ENCODE measurements at places on chromosomes 3 and 15. TPM values are rescaled to one million over a fixed set of nuclear protein-coding genes. Genes with fewer than 3 reads are reported as not detected.

- no peak for DNase-seq
These were observed 274.4 kb upstream of the UMPS start for GRCh38 chr3:124455891-124456290.

GRCh38 chr3:129252748-129253147, 3.3 kb downstream of the COPG1 start:
- DNase-seq, result no peak

DNA sequence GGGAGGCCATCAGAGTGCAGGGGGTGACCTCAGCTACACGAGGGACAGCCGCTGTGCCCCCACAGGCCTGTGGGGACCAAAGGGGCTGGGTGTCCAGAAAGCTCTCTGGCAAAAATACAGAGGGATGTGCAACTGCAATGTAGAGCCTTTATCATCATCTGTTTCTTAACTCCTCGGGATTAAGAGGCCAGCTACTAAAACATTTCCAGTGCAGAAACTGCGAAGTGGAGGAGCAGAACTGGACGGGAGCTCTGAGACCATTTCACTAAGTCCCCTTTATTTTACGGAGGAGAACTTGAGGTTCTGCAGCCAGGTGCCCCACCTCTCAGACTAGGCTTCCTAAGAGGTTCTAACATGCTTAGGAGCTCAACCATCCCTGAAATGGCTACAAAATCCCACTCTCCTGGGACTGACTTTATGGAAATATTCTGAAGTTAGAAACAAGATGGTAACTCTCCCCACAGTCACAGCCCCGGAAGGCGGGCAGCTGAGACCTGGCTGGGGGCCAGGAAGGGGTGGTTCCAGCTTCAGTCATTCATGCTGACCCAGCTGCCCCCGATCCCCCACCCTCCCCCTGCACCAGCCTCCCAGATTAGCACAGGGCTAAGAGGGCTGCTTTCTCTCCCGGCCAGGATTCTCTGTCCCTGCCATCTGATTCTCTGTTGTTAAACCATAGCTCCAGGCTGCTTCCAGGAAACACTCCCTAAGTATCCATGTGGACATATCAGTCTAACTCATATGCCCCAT, 40.3 kb downstream of the UMPS start:
- no peak for DNase-seq

DNA sequence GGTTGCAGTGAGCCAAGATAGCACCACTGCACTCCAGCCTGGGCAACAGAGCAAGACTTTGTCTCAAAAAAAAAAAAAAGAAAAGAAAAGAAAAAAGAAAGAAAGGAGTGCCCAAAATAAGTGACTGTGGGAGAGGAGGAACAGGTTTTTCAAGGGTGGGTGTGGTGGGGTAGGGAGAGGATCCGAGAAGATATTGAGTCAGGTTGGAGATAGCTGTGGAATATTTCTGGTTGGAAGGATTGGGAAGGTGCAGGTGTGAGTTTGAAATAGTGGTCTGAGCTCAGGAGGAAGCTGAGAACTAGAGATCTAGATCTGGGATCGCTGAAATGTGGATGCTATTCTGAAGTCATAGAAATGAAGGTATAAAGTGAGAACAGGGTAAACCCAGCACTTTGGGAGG, 7.8 kb downstream of the SCAMP2 start:
- no peak for DNase-seq

- no peak for DNase-seq
These were observed 783.3 kb downstream of the ZPLD1 start for GRCh38 chr3:103218146-103218545.

GRCh38 chr3:119494597-119494996, 3.8 kb upstream of the TIMMDC1 start:
- DNase-seq, result no peak

DNA sequence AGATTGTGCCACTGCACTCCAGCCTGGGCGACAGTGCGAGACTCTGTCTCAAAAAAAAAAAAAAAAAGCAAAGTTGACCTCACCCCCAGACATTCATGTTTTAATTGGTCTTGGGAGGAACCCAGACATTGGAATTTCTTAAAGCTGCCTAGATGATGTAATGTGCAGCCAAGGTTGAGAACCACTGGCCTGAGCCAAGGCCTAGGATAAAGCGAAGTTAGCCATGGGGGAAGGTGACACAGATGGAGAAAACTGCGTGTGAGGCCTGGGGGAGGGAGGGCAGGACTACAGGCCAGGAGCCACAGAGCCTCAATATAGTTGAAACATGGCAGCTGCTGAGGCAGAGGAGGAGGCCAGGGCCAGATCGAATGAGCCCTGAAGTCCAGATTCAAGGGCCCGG, 21.0 kb downstream of the GLB1 start:
- DNase-seq, result peak; percentile 13

DNA sequence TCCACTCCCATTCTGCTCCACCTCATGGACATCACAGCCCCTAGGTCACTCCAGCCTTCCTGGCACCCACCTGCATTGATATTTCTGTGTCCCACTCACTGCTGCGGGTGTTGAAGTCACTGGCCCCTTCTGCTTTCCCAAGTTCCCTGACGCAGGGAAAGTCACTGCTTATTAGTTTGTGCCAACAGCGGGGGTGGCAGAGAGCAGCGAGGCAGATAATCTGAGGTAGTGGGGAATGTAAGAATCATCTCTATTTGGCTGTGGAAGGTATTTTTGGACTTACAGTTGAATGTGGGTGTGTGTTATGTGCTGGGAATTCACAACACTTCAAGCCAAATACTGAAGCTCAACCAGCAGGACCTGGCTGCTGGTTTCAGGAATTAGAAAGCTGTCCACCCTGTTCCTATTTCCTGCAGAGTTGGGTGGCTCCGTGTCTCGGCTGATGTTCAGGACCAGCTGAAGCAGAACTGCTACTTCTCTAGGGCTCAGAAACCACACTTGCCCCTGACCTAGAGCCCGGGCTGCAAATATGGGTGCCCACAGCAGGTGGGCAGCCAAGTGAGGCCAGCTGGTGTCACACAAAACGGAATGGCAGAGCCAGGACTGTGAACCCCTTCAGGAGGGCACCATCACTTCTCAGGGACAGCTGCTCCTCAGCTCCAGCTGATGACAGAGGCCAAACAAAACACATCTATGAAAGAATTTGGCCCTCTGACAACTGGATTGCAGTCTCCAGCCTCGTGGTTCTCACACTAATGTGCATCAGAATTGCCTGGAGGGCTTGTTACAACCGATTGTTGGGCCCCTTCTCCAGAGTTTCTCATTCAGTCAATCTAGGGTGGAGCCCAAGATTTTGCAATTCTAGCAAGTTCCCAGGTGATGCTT, 57.7 kb downstream of the SEMA5B start:
- DNase-seq, result no peak

DNA sequence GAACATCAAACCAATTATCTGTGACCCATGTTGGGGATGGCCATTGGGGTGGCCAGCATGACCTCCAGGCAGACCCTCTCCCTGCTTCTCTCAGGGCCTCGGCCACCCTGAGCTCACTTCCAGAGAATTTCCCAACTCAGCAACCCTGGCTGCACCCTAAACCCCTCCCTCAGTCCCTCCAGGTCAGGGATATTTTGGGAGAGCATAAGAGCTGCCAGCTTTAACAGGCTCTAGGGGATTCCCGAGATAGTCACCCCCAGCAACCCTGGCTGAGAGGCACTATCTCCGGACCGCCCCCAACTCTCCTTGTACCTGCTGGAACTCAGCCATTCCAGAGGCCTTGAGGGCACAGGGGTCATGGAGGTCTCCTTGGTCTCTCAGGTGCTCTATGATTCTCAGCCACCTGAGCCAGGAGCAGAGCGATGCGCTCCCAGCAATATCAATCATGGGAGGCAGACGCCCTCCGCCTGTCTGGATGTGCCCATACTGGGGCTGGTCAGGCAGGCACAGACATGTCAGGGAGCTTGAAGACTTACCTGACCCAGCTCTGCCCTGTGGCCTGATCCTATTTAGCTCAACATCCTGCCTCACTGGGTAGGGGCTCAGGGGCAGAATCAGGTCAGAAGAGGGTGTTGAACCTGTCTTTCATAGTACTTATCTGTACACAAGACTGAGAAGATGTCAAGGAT, 34.9 kb upstream of the CILP start:
- no peak for DNase-seq

BSN gene
- total RNA-seq, result 0.12 TPM

PRKCI gene
- 56.5 TPM for total RNA-seq

CELSR3 gene
- 5.8 TPM for total RNA-seq

FBXW12 gene
- total RNA-seq, result not detected

KPNA4 gene
- total RNA-seq, result 30.7 TPM

WDR76 gene
- total RNA-seq, result 36.0 TPM
